ENCODE measurements at places on chromosomes 4 and X. TPM values are rescaled to one million over a fixed set of nuclear protein-coding genes. Genes with fewer than 3 reads are reported as not detected.
A peak's percentile ranks its signal among the peaks of the same experiment; 100 is the strongest.

The SLC25A14 gene
- 13.8 TPM for total RNA-seq

The DMP1 gene
- total RNA-seq = not detected

The RASGEF1B gene
- total RNA-seq = 40.2 TPM

The MMRN1 gene
- total RNA-seq = 0.16 TPM

The RADX gene
- total RNA-seq = 8.5 TPM

The KLF8 gene
- total RNA-seq = 15.2 TPM

The COL25A1 gene
- total RNA-seq = not detected

The IRAK1 gene
- total RNA-seq = 134 TPM

The PWWP3B gene
- total RNA-seq = not detected

The HTR2C gene
- total RNA-seq = not detected

The SPOCK3 gene
- not detected for total RNA-seq

The IGSF1 gene
- not detected for total RNA-seq

GRCh38 chrX:134287346-134287745, 50.4 kb downstream of the CCDC160 start:
- H3K36me3 ChIP-seq = no peaks in the 10 kb centered on the region
- DNase-seq = no peak
- no peak overlapping the region for H3K27ac ChIP-seq
- no peak overlapping the region for H3K4me3 ChIP-seq
- peaks cover 2% of the 10 kb centered on the region for H3K27me3 ChIP-seq

GRCh38 chrX:15500497-15500966, at the start of gene BMX:
BMX (plus strand) TSS chrX:15500807; CDS start chrX:15508354, 7,547 bp downstream.
- no peaks in the 10 kb centered on the region for H3K36me3 ChIP-seq
- no peak within 1 kb of the TSS for H3K27ac ChIP-seq
- no peak for DNase-seq
- H3K4me1 ChIP-seq = peaks cover 2% of the 10 kb centered on the region
- H3K27me3 ChIP-seq = peaks cover 9% of the 10 kb centered on the region

DNA sequence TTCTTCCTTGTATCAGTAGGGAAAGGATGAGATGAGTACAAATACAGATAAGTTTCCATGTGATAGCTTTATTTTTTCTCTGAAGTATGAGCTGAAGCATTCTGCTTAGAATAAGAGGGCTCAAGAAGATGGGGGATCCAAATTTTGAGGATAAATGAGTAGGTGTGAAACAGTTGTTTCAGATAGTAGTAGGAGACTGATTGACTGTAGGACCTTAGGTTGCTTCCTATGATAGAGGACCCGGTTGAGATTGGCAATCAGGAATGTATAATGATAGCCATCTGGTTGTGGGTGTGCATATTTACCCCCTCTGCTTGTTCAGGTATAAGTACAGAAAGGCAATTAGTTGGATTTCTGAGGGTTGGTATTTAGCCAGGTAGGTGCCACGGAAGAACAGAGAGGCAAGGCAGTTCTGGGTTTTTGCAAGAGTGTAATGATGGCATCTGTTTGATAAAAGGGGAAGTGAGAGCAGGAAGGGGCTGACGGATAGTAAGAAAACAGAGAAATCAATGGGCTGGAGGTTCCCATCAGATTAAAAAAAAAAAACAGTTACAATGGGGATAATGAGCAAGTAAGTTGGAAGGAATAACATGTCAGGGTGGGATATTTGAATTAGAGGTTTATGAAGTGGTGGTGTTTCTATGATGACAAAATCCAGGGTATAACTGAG, 13.7 kb downstream of the OCRL start:
- no peak for DNase-seq
- peaks cover 12% of the 10 kb centered on the region for H3K36me3 ChIP-seq
- H3K27ac ChIP-seq = no peak overlapping the region
- no peak overlapping the region for H3K4me3 ChIP-seq

- H3K27me3 ChIP-seq = no peaks in the 10 kb centered on the region
- no peak for DNase-seq
- H3K27ac ChIP-seq = no peak overlapping the region
- H3K36me3 ChIP-seq = no peaks in the 10 kb centered on the region
- peaks cover 5% of the 10 kb centered on the region for H3K4me1 ChIP-seq
- H3K4me3 ChIP-seq = no peak overlapping the region
Observed at GRCh38 chrX:66731398-66731797, 92.5 kb upstream of the EDA2R start.

- DNase-seq = no peak
- no peaks in the 10 kb centered on the region for H3K27me3 ChIP-seq
- H3K27ac ChIP-seq = no peak overlapping the region
- no peak overlapping the region for H3K4me3 ChIP-seq
- H3K36me3 ChIP-seq = no peaks in the 10 kb centered on the region
- H3K4me1 ChIP-seq = no peaks in the 10 kb centered on the region
Observed at GRCh38 chr4:76745240-76745639, 152.7 kb downstream of the SOWAHB start.

- H3K4me3 ChIP-seq = no peak overlapping the region
- no peaks in the 10 kb centered on the region for H3K4me1 ChIP-seq
- no peak for DNase-seq
- H3K27ac ChIP-seq = no peak overlapping the region
Observed at GRCh38 chrX:19214311-19214710, 92.0 kb upstream of the ADGRG2 start.

- H3K4me3 ChIP-seq = no peak overlapping the region
- H3K4me1 ChIP-seq = no peaks in the 10 kb centered on the region
- peaks cover 16% of the 10 kb centered on the region for H3K36me3 ChIP-seq
- H3K27ac ChIP-seq = no peak overlapping the region
- no peak for DNase-seq
Observed at GRCh38 chr4:150297861-150298474, 219.7 kb downstream of the DCLK2 start.

DNA sequence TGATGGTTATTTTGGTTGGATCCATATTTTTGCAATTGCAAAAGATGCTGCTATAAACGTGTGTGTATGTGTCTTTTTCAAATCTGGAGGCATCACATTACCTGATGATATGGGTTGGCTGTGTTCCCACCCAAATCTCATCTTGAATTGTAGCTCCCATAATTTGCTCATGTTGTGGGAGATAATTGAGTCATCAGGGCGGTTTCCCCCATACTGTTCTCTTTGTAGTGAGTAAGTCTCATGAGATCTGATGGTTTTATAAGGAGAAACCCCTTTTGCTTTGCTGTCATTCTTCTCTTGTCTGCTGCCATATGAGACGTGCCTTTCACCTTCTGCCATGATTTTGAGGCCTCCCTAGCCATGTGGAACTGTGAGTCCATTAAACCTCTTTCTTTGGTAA, 33.4 kb downstream of the APOOL start:
- peaks cover 11% of the 10 kb centered on the region for H3K36me3 ChIP-seq
- no peak for DNase-seq
- no peaks in the 10 kb centered on the region for H3K27me3 ChIP-seq
- H3K27ac ChIP-seq = no peak overlapping the region

DNA sequence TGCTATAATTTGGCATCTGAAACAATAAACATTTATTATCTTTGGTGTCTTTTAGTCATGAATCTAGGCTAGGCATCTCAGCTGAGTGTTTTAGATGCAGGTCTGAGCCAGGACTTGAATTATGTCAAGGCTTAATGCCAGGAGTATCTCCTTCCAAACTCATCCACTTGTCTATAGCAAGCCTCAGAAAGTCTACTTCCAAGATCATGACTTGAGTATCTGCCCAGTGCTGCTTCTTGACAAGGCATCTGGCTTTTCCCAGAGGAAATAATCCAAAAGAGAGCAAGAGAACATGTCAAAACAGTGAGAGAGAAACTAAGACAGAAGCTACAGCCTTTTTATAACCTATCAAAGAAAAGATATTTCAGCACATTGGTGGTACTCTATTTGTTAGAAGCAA, 1052.1 kb upstream of the PCDH10 start:
- DNase-seq = no peak
- no peaks in the 10 kb centered on the region for H3K27me3 ChIP-seq
- H3K36me3 ChIP-seq = no peaks in the 10 kb centered on the region
- H3K27ac ChIP-seq = no peak overlapping the region
- no peaks in the 10 kb centered on the region for H3K4me1 ChIP-seq
- no peak overlapping the region for H3K4me3 ChIP-seq

- H3K27ac ChIP-seq = no peak overlapping the region
- no peaks in the 10 kb centered on the region for H3K36me3 ChIP-seq
- DNase-seq = no peak
- H3K27me3 ChIP-seq = peaks cover 7% of the 10 kb centered on the region
Observed at GRCh38 chrX:143632625-143633410, 3.1 kb downstream of the SLITRK4 start.

DNA sequence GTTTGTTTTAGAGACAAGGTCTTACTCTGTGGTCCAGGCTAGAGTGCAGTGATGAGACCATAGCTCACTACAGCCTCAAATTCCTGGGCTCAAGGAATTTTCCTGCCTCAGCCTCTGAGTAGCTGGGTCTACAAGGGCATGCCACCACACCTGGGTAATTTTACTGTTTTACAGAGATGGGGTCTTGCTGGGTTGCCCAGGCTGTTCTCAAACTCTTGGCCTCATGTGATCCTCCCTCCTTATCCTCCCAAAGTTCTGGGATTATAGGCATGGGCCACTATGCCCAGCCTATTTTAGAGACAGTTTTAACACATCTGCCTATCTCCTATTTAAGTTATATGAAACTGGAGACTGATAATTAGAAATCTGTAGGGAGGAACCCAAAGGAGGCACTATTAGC, 53.8 kb downstream of the SPRY1 start:
- H3K4me3 ChIP-seq = no peak overlapping the region
- H3K27ac ChIP-seq = peak overlapping the region; percentile 90
- no peak for DNase-seq
- no peaks in the 10 kb centered on the region for H3K27me3 ChIP-seq

DNA sequence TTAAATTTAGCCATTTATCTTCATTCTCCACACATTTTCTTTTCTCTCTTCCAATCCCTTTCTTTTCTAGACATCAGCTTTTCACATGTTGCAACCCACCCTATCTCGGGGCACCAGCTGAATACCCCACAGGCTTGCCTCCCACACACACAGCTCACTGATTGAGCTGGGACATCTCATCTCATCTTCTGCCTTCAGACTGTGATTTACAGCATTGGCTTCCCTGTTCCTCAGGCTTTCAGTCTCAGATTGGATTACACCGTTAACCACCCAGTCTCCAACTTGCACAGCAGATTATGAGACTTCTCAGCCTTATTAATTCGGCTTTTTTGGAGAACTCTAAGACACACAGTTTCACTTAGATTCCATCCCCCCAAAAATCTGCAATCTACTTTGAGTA, 93.7 kb downstream of the PRSS12 start:
- no peaks in the 10 kb centered on the region for H3K4me1 ChIP-seq
- H3K27ac ChIP-seq = no peak overlapping the region
- peaks cover 22% of the 10 kb centered on the region for H3K27me3 ChIP-seq
- no peak overlapping the region for H3K4me3 ChIP-seq

DNA sequence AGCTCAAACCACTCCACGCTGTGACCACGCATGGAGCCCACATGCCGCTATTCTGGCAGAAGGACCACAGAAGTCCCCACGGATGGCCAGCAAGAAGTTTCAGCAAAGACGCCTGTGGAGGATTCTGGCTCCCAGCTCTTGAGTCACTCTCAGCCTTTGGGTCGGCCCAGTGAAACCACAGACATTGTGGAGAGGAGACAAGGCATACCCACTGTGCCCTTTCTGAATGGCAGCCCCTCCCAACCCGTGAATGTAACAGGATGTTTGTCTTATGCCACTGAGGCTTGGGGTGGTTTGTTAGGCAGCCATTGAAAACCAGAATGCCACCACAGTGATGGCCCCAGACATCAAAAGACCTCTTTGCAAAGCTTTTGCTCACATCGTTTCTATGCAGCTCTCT, 42.7 kb downstream of the ABLIM2 start:
- no peaks in the 10 kb centered on the region for H3K36me3 ChIP-seq
- peaks cover 2% of the 10 kb centered on the region for H3K27me3 ChIP-seq
- H3K4me1 ChIP-seq = peaks cover 5% of the 10 kb centered on the region
- DNase-seq = no peak
- H3K4me3 ChIP-seq = no peak overlapping the region

DNA sequence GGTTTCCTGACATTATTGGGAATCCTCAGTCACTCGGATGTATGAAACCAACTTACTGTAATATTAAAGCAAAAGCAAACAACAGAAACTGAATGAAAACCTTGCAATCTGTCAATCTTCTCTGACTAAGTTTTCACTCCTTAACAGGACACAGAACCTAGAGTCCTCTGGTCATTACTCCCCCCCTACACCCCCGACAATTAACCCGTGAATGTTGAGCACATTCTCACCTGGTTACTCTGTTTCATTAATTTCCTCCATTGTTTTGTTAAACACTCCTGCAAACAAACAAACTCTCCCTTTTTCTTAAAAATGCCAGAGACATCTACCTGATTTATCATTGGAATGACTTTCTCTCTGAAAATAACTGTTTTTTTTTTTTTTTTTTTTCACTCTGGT, 469.0 kb upstream of the PRKX start:
- no peak overlapping the region for H3K27ac ChIP-seq
- DNase-seq = no peak
- H3K4me1 ChIP-seq = no peaks in the 10 kb centered on the region
- H3K36me3 ChIP-seq = no peaks in the 10 kb centered on the region
- H3K27me3 ChIP-seq = no peaks in the 10 kb centered on the region

- peaks cover 10% of the 10 kb centered on the region for H3K4me1 ChIP-seq
- H3K36me3 ChIP-seq = peaks cover 3% of the 10 kb centered on the region
- H3K27ac ChIP-seq = no peak overlapping the region
- DNase-seq = no peak
Observed at GRCh38 chr4:48129307-48130014, 4.6 kb downstream of the TXK start.

DNA sequence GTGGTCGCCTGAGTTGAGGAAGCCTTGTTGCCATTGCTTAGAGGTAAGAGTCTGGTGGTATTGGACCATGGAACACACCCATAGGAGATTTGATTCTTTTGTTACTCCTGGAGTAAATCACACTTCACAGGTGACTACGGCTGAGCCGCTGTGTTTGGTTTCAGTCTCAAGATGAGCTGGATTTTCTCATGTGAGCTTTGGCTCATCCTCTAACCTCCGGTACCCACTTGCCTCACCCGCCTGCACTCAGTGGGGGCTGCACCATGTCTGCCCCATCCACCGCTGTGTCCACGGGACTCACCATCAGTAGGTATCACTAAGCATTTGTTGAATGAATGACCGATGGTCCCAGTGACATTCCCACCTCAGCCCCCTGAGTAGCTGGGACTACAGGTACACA, 52.7 kb downstream of the HTT-AS start:
- peaks cover 6% of the 10 kb centered on the region for H3K4me1 ChIP-seq
- H3K27me3 ChIP-seq = peaks cover 6% of the 10 kb centered on the region
- no peaks in the 10 kb centered on the region for H3K36me3 ChIP-seq
- H3K27ac ChIP-seq = no peak overlapping the region

- H3K27ac ChIP-seq = no peak overlapping the region
- no peaks in the 10 kb centered on the region for H3K36me3 ChIP-seq
- no peaks in the 10 kb centered on the region for H3K27me3 ChIP-seq
- no peak for DNase-seq
Observed at GRCh38 chr4:110970642-110971041, 347.8 kb upstream of the PITX2 start.

- H3K4me3 ChIP-seq = peak overlapping the region; percentile 76
- H3K4me1 ChIP-seq = peaks cover 26% of the 10 kb centered on the region
- peaks cover under 1% of the 10 kb centered on the region for H3K27me3 ChIP-seq
- peak; percentile 31 for DNase-seq
- no peak overlapping the region for H3K27ac ChIP-seq
Observed at GRCh38 chrX:40012868-40013265, 84.9 kb downstream of the BCOR start.
